Activated naive CD8-positive, alpha-beta T cell treated with anti-CD3 and anti-CD28 coated beads, Interleukin-2, amount 10 ng/mL, durations not matched to agents 7 days and 5 days (primary cell): ENCODE measurements at places on chromosomes 2 and 18. TPM values are rescaled to one million over a fixed set of nuclear protein-coding genes. Genes with fewer than 3 reads are reported as not detected.

Gene PIAS2
- total RNA-seq = 34.6 TPM

Gene TM4SF20
- not detected for total RNA-seq

Gene CABYR
- total RNA-seq = 3.6 TPM

Gene FANCL
- 12.2 TPM for total RNA-seq

Gene DOCK10
- total RNA-seq = 273 TPM

Gene BIRC6
- total RNA-seq = 125 TPM

Gene SCN2A
- total RNA-seq = not detected

Gene CHRNG
- not detected for total RNA-seq

Gene HAAO
- total RNA-seq = not detected

Gene TMEM247
- not detected for total RNA-seq

Gene CFAP53
- total RNA-seq = 0.36 TPM

Gene C2orf72
- total RNA-seq = 0.48 TPM

Gene TXNDC2
- not detected for total RNA-seq

Gene IL1R2
- total RNA-seq = 0.53 TPM

Gene KCNIP3
- total RNA-seq = not detected

Gene CYP27C1
- not detected for total RNA-seq

Gene TMEM198
- 1.1 TPM for total RNA-seq

Gene SERPINB12
- total RNA-seq = not detected

Gene SLC19A3
- not detected for total RNA-seq

Gene INPP1
- total RNA-seq = 8.7 TPM

Gene RNU2-63P
- 21.5 TPM for total RNA-seq

Gene IL1A
- not detected for total RNA-seq

Gene VIT
- not detected for total RNA-seq

Gene RASGRP3
- total RNA-seq = 8.0 TPM

Gene CELF4
- total RNA-seq = not detected

Gene DSG1
- not detected for total RNA-seq

Gene FLACC1
- total RNA-seq = 4.9 TPM

Gene QPCT
- total RNA-seq = 0.50 TPM

Gene GCKR
- total RNA-seq = not detected

Gene CMPK2
- 102 TPM for total RNA-seq

Gene RSAD2
- 104 TPM for total RNA-seq

Gene ABI2
- 39.9 TPM for total RNA-seq

Gene CFAP65
- total RNA-seq = not detected

Gene CFC1
- not detected for total RNA-seq

Gene CNTNAP5
- not detected for total RNA-seq

Gene EDAR
- 0.14 TPM for total RNA-seq

Gene TUBA3D
- not detected for total RNA-seq

Gene STARD6
- total RNA-seq = not detected

Gene ROCK2
- 14.6 TPM for total RNA-seq

Gene OTOS
- total RNA-seq = not detected

Gene PIEZO2
- total RNA-seq = not detected

Gene FBXO36
- 1.8 TPM for total RNA-seq

Gene UNC80
- total RNA-seq = not detected

Gene FAM124B
- 0.17 TPM for total RNA-seq

Gene IL1RL1
- not detected for total RNA-seq

Gene ZC3H6
- 22.5 TPM for total RNA-seq

Gene SERPINB7
- total RNA-seq = not detected

Gene MROH2A
- total RNA-seq = not detected

Gene LOXL3
- total RNA-seq = 0.62 TPM

Gene TTN
- total RNA-seq = 11.9 TPM

Gene RGPD4
- total RNA-seq = 0.31 TPM

Gene COLEC12
- 0.06 TPM for total RNA-seq
